Activated CD8-positive, alpha-beta memory T cell treated with anti-CD3 and anti-CD28 coated beads for 4 hours (primary cell): ENCODE measurements at places on chromosomes 2 and 18.

- DNase-seq: no peak
Observed at GRCh38 chr18:46642561-46642960, 14.5 kb downstream of the LOXHD1 start.

GRCh38 chr18:30775629-30776028 is 266.9 kb downstream of the DSC3 start:
- DNase-seq: no peak

DNA sequence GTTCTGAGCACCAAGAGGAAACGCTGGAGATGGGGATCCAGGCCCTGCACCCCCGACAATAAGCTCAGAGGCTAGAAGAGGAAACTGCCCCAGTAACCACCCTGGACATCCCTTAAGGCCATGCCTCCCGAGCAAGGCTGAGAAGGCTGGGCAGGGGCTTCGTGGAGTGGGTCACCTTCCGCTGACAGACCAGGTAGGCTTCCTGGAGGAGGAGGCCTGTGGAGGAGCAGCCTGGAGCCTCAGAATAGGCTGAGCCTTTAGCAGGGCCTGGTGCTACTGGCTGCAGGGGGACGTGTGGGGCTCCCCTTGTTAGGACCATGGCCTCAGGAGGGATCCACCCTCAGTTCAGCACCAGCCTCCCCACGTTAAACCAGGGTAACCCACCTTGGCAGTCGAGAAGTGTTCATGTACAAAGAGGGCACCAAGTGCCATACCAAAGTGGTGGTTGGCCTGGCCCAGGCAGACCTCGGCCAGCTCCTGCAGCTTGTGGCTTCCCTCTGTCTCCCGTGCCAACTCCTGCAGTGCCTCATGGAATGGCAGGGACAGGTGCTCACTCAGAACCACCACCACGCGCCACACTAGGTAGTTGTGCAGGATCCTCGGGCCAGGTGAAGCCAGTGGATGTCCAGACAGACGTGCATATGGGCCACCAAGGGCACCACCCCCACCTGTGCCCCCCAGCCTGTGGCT is 28.5 kb upstream of the ALPP start:
- no peak for DNase-seq

DNA sequence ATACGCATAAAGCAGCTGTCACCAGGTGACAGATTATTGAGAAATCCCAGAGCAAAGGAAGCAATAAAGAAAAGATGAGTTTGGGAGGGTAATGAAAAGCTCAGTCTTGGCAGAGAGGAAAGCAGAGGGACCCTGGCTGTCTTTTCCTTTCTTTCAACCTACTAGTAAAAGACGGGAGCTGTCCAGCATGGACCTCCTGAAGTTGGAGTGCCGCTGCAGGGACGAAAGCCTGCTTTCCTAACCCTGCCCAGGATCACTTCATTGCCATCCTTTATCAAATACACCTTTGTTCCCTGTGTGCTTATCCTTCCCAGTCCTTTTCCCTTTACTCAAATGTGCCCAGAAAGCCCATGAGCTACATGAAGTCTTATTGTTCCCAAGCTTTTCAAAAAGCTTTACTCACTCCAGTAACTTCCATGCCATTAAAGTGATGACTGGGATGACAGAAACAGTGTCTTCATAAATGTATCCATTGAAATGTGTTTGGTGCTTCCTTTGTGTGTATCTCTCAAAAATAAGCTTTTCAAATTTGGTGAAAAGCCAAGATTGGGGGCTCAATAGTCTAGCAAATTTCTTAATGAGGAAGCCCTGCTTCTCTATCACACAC is 3.7 kb upstream of the SPR start:
- DNase-seq: no peak

GRCh38 chr2:203936535-203936934 is at the start of gene ICOS:
Gene ICOS (plus strand): TSS chr2:203936763. CDS start chr2:203936815, 52 bp downstream.
- DNase-seq: no peak

DNA sequence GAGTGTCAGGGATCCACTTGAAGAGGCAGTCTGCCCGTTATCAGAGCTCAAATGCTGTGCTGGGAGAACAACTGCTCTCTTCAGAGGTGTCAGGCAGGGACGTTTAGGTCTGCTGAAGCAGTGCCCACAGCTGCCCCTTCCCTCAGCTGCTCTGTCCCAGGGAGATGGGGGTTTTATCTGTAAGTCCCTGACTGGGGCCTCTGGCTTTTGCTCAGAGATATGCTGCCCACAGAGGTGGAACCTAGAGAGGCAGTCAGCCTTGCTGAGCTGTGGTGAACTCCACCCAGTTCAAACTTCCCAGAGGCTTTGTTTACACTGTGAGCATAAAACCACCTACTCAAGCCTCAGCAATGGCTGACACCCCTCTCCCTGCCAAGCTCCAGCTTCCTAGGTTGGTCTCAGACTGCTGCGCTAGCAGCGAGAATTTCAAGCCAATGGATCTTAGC is 38.1 kb downstream of the PLEK start:
- DNase-seq: no peak

GRCh38 chr2:69213782-69214181 is 173.2 kb downstream of the GFPT1 start:
- no peak for DNase-seq

GRCh38 chr2:60528281-60529020 is 25.0 kb downstream of the BCL11A start:
- no peak for DNase-seq

- DNase-seq: no peak
Observed at GRCh38 chr2:179422037-179422643, 157.5 kb upstream of the SESTD1 start.

- no peak for DNase-seq
Observed at GRCh38 chr2:207224381-207224780, 58.6 kb upstream of the KLF7 start.

- DNase-seq: no peak
Observed at GRCh38 chr2:69765096-69765380, 23.1 kb downstream of the ANXA4 start.

GRCh38 chr2:84991404-84992160 is 20.6 kb downstream of the KCMF1 start:
- no peak for DNase-seq

DNA sequence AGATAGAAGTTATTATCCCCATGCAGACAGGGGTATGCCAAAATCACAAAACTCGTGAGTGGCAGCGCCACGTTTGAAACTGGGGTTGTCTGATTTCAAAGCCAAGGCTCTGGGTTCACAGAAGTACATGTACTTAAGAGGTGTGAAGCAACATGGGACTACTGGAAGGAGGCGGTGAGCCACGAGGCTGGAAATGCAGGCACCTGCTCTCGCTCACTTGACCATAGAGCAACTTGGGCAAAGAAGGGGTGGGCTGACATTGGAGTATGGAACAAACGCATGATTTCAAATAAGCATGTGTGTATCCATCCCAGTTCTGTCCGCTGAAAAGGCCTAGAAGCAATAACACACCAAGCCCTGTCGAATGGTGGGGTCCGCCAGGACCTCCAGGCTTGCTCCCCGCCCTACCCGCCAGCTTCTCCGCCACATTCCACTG is 593 bp upstream of the ACTR2 start:
- no peak for DNase-seq

GRCh38 chr2:47023332-47023731 is 107.7 kb upstream of the MCFD2 start:
- no peak for DNase-seq

DNA sequence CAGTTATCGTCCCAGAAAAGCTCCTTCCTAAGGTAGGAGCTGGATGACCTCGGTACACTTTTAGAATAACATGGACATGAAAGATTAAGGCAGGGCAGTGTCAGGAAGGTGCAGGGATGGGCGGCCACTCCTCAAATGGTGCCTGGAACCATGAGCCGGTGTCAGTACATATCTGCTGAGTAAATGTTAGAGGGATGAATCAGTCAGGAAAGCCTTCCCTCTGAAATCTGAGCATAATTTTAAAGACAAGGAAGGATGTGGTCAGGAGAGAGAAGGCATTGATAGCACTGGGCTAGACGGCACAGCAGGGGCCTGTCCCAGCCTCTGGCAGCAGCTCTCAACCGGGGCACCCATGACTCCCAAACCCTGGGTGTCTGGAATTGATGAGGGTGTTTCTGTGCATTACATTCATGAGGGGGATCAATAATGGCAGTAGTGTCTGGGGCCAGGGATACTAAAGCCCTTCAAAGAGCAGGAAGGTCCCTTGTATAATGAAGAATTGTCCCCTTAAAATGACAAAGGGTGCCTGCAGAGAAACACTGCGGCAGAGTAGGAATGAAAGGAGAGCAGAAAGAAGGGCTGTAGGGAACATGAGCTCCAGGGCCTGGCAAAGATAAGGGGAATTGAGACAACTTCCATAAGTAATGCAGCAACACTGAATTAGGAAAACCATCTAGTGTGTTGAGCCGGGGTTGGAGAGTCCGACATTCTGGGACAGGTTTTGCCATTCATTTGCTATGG is 162.3 kb upstream of the REV1 start:
- no peak for DNase-seq

- DNase-seq: no peak
Observed at GRCh38 chr2:44061876-44062275, 66.1 kb upstream of the LRPPRC start.

DNA sequence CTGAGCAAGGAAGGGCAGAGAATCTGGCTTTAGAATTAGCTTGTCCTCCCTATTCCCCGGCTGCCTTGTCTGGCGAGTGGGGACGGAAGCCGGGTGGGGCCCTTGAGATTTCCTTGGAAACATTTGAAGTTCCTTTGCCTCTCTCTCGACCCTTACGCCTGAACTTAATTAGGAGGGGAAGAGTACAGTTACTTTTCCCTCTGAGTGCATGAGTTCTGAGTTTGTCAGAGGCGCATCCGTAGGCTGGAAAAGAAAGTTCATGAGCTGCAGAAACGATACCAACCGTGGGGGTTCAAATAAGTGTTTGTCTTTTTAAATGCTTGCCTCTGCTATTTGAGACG is 468 bp downstream of the PIKFYVE start:
- DNase-seq: no peak

- DNase-seq: no peak
Observed at GRCh38 chr2:1740716-1741589, 3.4 kb downstream of the PXDN start.

DNA sequence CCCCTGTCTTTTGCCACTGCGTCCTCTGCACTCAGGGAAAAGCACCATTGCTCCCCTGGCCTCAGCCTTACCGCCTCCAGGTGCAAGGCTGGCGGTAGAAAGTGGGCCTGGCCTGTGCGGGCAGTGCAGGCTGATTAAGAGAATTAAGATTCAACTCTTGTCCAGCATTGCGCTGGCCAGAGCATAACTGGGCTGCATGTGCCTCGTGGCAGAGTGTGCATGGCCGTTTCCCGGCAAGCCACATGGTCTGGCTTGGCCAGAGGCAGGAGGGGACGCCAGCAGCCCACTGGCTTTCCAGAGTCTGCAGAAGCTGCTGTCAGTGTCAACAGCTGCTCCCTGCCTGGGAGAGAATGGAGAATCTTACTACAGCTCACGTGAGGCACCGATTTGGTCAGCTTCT is 12.3 kb downstream of the NTSR2 start:
- no peak for DNase-seq

- DNase-seq: no peak
Observed at GRCh38 chr2:8573234-8573941, 108.5 kb upstream of the ID2 start.

DNA sequence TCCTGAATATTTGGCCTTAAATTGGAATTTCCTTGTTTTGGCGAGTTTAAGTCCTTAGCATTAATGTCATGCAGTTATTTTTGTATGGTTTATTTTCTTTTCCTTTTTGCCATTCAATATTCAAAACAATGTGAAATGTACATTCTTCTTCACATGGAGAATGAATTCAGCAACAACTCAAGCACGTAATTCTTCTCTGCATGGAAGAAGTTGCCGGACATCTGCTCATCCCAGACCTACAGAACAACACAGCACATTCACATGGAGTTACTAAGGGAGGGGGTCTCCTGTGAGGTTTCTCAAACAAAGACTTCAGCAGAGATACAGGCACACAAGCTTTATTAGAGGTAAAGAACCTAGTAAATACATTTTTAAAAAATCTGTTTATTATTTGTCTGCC is 236.8 kb downstream of the SATB2 start:
- no peak for DNase-seq

GRCh38 chr2:202932425-202933138 is 20.5 kb downstream of the CARF start:
- DNase-seq: no peak

GRCh38 chr18:5651736-5652135 is 107.9 kb upstream of the EPB41L3 start:
- no peak for DNase-seq

DNA sequence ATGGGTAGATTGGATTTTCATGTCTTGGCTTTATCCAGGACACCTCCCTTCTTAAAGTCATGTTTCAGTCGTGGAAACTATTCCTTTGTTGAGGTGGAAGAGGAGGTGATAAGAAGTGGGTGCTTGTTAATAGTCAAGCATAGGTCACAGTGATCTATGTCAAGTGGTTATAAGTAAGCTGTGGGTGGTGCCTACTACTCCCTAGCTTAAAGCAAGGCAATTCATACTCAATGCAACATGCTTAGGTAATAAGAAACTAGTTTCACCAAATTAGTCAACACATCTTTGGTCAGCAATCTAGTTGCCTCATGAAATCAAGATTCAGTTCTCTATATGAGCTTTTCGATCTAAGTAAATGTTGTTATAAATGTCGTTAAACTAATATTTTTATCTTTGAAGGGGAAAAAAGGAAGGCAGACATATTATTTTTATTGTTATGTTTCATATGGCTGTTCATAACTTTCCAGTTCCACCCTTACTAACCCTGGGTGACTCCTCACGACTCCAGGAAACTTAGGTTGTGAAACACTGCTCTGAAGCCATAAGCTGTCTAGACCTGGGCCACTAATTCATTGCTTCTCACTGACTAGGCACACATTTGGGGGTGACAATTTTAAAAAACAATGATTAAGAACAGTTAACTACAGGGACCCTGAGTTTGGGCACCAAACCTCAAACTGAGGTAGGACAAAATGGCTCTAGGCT is 5.8 kb upstream of the ABCB11 start:
- DNase-seq: no peak

GRCh38 chr2:158578703-158579330 is 122.1 kb downstream of the PKP4 start:
- no peak for DNase-seq

DNA sequence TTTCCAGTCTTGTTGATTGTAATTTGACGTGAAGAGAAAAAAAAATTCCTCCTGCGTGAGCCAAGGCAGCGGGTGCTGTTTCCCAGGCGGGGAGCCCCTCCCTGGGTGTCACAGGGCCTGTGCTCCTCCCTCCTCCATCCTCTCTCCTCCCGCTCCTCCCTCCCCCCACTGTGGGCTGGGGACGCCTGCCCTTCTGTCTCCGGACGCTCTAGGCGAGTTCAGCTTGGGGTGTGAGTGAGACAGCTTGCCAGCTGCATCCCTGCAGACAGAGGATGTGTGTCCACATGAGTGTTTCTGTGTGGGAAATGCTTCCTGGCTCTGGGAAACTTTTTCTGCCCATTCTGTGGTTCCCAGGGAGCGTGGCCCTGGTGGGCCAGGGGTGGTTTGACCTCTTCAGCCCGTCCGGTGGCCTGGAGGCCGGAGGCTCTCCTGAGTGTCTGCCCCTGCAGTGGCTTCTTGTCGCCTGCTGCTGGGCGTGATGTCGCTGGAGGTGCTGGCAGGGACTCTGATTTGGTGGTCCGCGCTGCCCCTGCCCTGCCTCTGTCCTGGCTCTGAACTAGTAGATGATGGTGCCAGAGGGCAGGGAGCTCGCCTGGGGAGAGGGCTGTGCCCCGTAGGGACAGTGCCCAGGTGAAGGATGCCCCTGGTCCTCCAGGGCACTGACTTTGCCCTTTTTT is 96.4 kb downstream of the USP40 start:
- DNase-seq: no peak

- no peak for DNase-seq
Observed at GRCh38 chr2:85053802-85054201, 79.4 kb upstream of the TCF7L1 start.

GRCh38 chr2:224657349-224657748 is 58.8 kb downstream of the CCDC195 start:
- no peak for DNase-seq

GRCh38 chr2:34980689-34981088 is 1374.9 kb upstream of the CRIM1 start:
- DNase-seq: no peak
